NCI-H69 (cell line): ENCODE measurements at places on chromosomes 3 and 15.

DNA sequence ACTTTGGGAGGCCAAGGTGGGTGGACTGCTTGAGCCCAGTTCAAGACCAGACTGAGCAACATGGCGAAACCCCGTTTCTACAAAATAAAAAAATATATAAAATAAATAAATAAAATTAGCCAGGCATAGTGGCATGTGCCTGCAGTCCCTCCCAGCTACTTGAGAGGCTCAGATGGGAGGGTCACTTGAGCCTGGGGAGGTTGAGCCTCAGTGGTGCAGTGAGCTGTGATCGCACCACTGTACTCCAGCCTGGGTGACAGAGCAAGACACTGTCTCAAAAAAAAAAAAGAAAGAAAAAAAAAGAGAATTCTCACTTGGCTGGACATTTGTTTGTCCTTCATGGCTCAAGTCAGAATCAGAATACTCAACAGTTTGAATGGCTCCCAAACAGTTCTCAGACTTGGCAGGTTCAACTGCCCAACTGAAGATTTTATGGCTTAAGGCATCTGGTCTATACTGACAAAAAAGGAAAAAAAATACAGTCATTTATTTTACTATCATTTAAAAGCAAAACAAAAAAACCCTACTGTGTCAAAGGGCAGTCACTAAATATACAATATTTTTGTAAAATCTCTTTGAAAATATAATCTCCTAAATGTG lies 106.6 kb downstream of the FBXL22 start:
- DNase-seq = no peak

DNA sequence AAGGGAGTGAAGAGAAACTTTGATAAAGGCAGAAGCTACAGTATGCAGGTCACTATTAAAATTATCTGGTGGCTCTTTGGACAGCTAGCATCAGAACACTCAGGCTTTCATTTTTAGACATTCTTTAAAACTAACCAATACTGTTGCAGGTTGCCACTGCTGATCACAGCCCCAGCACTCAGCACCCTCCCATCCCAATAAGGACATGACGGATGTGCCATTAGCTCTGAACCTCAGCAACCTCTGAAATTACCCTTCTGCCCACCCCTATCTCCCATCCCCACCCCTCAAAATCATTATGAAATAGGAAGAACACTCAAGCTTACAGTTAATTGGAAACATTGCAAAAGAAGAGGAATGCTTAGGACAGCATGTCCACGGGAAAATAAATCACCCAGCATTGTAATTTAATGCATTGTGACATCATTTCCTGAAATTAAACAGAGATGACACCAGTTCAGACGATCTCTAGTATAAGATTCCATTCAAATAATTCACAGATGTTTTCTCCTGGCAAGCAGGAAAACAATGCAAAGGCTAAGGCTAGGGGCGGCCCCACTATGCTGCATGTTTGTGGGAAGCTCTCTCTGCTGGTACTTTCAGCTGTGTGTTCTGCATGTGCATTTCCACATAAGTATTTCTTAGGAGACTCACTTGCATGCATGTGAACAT lies 71.6 kb downstream of the MEIS2 start:
- peak; percentile 57 for DNase-seq

DNA sequence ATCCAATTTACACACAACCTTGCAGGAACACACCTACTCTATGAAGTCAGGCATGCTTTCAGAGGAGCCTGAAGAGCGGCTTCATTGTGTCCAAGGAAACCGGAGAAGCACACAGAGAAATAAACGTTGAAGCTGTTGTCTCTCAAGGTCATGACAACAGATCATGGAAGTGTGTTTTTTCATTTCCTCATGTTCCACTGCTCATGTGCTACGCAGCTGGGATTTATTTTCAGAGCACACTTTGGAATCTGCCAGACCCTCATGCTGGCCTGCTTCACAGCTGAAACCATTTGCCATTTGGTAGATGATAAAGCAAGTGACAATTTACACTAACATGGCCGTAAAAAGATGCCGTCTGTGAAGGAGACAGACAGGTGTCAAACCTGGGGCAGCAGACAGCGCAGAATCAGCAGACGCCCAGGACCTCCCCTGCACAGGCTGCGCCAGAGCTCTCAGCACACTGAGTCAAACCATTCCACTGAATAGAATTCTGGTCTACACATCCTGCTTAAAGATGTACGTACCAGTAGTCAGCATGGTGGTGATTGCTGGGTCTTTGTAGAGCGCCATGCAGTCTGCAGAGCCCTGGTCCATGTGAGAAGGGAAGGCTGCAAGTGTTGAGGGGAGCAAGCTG lies 99.3 kb downstream of the ARNT2 start:
- no peak for DNase-seq

DNA sequence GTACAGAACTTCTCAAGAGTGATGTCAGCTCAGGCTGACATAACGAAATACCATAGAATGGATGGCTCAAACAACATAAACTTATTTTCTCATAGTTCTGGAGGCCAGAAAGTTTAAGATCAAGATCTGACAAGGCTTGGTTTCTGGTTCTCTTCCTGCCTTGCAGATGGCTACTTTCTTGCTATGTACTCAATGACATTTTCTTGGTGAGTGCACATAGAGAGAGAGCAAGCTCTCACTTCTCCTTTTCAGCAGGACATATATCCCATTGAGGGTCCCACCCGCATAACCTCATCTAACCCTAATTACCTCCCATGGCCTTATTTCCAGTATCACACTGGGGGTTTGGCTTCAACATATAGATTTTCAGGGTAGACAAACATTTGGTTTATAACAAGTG lies 1072.1 kb downstream of the PLOD2 start:
- no peak for DNase-seq

- DNase-seq = peak; percentile 82
These were observed at the start of gene CAMKV for GRCh38 chr3:49869525-49870126. Gene CAMKV (minus strand): TSS chr3:49869906. CDS start chr3:49862388, 7,518 bp downstream.

GRCh38 chr3:43388915-43389314 lies 102.6 kb downstream of the SNRK start:
- DNase-seq = no peak

- DNase-seq = peak; percentile 10
These were observed 161.2 kb upstream of the NECTIN3 start for GRCh38 chr3:110910346-110910955.

GRCh38 chr15:67105065-67105951 lies 39.9 kb downstream of the SMAD3 start:
- DNase-seq = no peak

DNA sequence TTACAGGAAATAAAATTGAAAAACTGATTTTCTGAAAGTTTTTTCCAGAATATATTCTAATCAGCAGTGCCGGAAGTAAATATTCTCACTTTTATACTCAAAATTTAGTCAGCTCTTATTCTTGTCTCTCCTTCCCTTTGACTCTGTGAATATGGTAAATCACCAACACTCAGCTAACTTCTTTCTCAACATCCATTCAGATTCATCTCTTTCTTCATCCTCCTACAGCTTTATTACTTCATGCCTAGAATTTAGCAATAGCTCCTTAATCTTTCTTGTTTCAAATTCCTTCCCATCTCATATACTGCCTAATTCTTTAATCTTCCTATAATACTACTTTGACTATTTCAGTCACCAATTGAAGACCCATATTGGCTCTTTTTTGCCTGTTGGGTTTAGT lies 67.9 kb downstream of the FGF7 start:
- DNase-seq = no peak

DNA sequence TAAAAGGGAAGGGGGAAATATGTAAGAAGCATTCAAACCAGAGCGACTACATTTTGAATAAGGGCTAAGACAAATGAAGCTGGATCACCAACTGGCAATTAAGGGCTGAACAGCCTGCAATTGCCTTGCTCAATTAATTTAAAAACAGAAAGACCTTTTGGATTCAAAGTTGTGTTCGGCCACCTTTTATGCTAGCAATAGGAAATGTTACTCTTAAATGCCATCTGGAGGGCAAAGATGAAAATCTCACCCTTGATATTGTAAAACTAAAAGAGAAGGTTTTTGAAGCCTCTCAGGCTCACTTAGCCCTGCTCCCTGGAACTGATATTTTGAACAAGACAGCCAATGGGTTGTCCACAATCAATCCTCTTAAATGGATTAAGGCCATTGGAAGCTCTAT lies 44.2 kb downstream of the ACAD9 start:
- no peak for DNase-seq

DNA sequence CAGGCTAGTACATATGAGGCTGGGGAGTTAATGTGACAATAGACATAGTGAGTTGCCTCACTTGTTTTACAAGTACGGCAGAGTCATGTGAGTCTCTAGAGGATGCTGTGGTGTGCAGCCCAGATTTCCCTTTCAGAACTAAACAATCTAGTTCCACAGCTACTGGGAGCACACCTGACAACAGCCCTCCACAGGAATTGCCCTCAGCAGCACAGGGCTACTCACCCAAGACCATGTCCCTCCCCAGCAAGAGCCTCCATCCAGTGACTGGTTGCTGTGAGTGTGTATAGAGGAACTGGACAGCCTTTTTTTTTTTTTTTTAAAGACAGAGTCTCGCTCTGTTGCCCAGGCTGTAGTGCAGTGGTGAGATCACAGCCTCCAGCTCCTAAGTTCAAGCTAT lies 40.2 kb upstream of the UBE2E2 start:
- DNase-seq = no peak

DNA sequence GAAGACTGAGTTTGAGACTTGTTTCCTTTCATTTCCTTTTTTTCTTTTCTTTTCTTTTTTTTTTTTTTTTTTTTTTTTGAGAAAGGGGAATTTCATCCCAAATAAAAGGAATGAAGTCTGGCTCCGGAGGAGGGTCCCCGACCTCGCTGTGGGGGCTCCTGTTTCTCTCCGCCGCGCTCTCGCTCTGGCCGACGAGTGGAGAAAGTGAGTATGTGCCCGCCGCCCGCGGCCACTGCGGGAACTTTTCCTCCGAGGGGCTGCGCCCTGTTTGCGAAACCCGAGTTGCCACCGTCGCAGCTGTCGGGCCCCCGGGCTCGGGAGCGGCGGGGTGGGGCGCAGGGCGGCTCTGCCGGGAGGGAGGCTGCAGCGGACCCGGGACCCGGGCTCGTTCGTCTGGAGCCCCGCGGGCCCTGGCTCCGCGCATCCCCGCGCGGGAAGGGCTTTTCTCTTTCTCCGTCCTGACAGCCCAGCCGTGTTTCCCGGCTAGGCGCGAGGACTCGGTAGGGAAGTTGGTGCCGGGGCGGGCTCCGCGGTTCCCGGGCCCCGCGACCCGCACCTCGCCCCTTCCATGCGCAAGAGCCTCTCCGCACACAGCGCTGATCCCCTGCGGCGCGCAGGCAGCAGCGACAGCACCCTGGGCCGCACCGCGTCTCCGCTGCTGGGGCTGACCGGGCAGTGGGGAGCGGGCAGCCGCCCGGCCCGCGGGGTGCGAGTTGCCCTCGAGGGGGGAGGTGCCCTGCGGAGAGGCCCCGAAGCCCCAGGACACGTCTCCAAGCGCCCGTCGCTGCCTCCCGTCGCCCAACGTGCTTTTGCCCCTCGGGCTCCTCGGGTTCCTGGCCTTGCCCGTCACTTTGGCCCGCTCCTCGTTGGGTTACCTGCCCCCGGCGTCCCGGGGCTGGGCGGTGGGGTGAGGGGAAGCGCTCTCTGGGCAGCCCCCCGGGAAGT lies 1.4 kb downstream of the IGF1R start:
- DNase-seq = peak; percentile 42

- DNase-seq = no peak
These were observed 82.3 kb downstream of the LRIG1 start for GRCh38 chr3:66418475-66418931.

DNA sequence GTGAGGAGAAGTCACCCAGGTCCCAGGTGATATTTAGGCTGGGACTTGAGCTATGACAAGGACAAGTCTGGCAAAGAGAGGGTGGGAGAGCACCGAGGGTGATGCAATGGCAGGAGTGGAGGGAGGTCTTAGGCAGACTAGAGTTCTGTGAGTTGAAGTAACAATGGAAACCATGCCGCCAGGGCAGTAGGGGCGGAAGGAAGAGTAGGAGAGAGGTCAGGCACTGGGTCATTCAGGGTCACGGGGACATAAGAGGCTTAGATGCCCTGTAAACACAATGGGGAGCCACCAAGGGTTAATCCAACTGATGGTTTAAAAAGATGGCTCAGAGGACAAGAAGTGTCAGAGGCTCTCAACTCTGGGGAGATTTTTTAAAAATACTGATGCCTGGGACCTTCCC lies 199.7 kb upstream of the LRTM1 start:
- no peak for DNase-seq

GRCh38 chr15:35530698-35531097 lies 15.3 kb downstream of the DPH6 start:
- DNase-seq = no peak

DNA sequence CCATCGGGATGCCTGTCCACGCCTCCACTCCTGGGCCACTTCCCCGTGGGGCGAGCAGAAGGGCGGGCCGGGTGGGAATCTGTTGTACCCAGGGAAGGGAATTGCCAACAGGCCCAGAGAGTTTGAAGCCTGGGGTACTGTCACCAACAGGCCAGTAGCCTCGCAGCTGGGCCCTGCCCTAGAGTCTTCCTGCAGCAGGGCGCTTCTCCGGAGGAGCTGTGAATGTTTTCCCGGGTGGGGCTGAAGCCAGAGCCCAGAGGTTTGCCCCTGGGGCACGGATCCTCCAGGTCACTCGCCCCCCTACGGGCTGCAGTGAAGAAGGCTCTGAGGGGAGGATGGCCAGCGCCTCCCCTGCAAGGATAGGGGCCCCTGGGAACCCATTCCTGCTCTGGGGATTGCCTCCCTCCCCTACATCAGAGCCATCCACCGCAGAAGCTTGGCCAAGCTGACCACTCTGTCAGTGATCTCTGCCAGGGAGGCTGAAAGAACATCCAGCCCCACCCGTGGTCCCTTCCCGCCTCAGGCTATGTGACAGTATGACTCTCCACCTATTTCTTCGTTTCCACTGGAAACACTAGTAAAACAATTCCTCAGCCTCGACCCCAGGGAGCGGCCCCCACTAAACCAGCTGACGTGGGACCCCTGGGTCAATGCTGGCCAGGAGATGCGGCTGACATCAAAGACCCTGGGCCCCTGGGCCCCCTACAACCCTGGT lies 16.8 kb downstream of the CIDEC start:
- DNase-seq = no peak

DNA sequence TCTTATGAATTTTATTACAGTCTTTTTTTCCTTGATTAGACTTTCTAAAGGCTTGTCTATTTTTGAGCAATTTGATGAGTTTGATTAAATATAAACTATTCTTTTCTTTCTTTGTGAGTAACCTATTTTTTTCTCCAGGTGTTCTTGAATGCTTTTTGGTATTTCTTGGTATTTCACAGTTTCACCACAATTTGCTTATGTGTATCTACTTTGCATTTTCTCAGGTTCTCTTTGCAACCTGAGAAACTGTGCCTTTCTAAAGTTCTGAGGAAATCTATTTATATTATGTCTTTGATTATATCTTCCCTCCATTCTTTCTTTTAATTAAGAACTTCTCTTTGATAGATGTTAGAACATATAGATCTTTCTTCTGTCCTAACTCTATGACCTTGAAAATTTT lies 117.1 kb upstream of the MLF1 start:
- no peak for DNase-seq
